Mesothelial cell of epicardium (in vitro differentiated cells): ENCODE measurements at places on chromosomes 6 and 20. TPM values are rescaled to one million over a fixed set of nuclear protein-coding genes. Genes with fewer than 3 reads are reported as not detected.

SSTR4 gene
- not detected in 3 replicates for total RNA-seq

SNX9 gene
- total RNA-seq: 22.8 to 24.0 TPM (median 23.1 TPM) in 3 replicates

LHFPL5 gene
- total RNA-seq: not detected in 3 replicates

GPSM3 gene
- total RNA-seq: 7.6 to 10.1 TPM (median 8.6 TPM) in 3 replicates

PPP1R11 gene
- 29.7 to 32.2 TPM (median 30.0 TPM) in 3 replicates for total RNA-seq

OR2J3 gene
- 0.07 to 0.16 TPM in 2 of 3 replicates, not detected in the other for total RNA-seq

WDR46 gene
- total RNA-seq: 46.2 to 53.6 TPM (median 52.0 TPM) in 3 replicates

DNA sequence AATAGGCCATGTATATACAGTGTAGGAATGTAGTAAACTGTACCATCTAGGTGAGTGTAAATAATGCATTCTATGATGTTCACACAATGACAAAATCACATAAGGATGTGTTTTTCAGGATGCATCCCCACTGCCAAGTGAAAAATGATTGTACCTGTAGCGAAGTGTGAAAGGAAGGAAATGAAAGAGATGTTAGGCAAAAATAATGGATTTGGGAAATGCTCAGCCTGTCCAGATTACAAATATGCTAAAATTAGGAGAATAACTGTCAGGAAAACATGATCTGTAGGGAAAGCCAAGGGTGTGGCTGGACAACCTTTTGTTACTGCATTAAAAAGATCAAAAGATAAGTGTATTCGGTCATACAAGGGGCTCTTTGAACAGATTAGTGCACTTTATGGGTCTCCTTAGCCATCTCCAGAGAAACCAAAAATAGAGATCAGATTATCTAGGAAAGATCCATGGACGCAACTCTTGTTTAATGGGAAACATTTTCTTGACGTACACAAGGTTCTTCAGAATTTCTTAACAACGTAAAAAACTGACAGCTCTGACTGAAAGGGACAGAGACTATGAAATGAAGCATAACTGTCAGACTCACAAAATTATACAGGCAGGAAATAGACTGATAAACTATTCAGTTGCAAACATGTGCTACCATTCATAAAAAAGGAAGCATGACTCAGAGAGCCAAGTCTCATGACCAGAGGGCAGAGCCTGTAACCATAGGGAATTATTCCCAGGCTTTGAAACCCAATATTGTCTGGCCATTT lies 253.6 kb upstream of the RAB32 start:
- no peak for DNase-seq

GRCh38 chr6:150118203-150118602 lies 24.6 kb upstream of the PPP1R14C start:
- no peak for DNase-seq

- DNase-seq: no peak
These were observed 96.0 kb downstream of the JPH2 start for GRCh38 chr20:44091026-44091425.

- no peak for DNase-seq
These were observed 44.8 kb downstream of the INSM1 start for GRCh38 chr20:20412750-20413149.

- DNase-seq: no peak
These were observed 100.0 kb upstream of the NRSN1 start for GRCh38 chr6:24026050-24026449.

GRCh38 chr6:39170860-39171259 lies 55.9 kb upstream of the SAYSD1 start:
- no peak for DNase-seq

DNA sequence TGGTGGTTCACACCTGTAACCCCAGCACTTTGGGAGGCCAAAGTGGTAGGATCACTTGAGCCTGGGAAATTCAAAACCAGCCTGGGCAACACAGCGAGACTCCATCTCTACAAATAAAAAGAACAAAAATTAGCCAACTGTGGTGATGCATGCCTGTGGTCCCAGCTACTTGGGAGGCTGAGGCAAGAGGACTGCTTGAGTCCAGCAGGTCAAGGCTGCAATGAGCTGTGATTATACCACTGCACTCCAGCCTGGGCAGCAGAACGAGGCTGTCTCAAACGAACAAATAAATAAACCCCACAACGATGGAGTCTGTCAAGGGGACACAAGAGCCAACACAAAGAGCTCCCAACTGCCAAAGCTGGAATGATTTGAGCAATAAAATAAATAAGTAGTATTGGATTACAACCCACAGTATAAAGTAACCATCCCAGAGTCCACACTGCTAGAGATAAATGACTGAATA lies 13.5 kb downstream of the ZMYND8 start:
- no peak for DNase-seq

DNA sequence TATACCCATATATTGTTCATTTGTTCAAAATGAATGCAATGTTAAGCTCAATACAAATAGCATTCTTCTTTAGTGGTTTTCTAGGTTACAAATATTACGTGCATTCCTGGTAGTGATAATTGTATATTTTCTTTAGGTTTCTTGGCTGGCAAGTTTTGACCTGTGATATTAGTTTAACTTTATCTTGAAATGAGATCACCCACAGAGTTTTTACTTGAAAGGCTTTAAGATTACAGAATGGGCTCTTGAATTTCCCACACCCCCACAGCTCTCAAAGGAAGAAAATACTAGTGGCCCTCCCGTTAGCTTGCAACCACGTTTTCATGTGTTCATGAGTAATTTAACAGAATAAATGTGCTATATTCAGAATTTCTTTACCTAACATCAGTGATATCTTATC lies 1315.5 kb upstream of the GJE1 start:
- no peak for DNase-seq

GRCh38 chr6:37481711-37482605 lies 17.7 kb downstream of the CCDC167 start:
- no peak for DNase-seq

DNA sequence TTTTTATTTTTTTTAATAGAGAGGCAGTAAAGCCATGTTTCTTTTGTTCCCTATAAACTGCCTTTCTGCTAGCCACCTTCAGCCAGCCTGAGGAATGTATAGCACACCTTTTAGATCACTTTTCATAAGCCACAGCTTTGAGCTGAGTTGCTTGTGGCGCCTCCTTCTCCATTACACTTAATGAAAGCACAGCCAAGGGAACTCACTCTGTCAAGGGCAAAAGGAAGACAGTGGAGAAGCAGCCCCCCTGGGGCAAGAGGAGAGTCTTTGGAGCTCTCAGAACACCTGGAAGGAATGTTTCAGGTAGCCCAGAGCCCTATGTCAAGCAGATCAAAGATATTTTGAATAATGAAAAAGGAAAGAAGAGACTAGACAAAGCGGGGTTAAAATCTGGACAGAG lies 235.1 kb downstream of the CLIC5 start:
- no peak for DNase-seq

GRCh38 chr6:28383235-28384142 lies 16.1 kb downstream of the ZSCAN12 start:
- peak; percentile 39 for DNase-seq

DNA sequence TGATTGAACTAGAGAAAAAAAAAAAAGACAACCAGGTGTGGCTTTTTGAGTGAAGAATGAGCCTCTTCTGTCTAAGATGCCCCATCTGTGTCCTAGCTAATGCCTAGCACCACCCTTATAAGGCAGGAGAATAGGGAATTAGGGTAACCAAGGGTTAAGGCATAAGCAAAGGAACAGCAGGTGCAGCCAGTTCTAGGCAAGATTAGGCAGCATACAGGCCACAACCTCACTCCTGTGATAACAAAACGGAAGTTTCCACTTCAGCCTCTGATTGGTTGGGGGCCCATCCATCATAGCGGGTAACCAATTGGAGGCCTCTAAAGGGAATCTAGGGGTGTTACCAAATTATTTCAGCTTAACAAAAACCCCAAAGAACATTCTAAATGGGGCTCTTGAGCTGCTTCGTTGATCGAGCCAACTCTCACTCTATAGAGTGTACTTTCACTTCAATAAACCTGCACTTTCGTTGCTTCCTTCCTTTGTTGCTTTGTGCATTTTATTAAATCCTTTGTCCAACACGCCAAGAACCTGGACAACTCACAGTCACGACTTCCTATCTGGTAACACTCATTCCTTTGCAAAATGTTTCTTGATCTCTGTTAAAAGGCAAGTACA lies 61.9 kb upstream of the TAGAP start:
- DNase-seq: no peak

DNA sequence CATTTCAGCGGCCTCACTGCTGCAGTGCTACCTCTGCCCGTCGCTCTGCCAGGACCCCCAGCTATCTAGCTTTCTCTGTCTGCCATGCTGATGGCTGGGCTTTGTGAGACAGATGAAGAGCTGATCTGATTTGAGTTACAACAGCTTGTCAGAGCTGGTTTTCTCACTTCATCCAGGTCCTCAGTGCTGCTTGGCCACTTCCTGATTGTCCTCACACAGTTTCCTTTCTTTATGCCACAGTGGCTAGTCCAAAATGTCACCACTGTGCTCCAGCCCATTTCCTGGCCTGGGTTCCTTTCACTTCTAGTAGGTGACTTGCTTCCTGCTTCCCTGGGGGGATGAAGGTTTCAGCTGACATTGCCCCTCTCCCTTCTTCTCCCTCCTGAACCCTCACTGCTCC lies 35.4 kb downstream of the FNDC1 start:
- no peak for DNase-seq

- no peak for DNase-seq
These were observed 263.6 kb downstream of the EYA4 start for GRCh38 chr6:133504761-133505160.

DNA sequence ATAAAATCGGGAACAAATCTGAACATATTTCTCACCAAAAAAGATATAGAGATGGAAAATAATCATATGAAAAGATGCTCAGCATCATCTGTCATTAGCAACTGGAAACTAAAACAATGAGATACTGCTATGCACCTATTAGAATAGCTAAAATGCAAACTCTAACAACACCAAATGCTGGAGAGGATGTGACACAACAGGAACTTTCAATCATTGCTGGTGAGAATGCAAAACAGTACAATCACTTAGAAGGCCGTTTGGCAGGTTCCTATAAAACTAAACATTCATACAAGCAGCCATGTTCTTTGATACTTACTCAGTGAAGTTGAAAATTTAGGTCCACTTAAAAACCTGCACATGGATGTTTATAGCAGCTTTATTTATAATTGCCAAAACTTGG lies 67.0 kb downstream of the FAM50B start:
- DNase-seq: no peak

DNA sequence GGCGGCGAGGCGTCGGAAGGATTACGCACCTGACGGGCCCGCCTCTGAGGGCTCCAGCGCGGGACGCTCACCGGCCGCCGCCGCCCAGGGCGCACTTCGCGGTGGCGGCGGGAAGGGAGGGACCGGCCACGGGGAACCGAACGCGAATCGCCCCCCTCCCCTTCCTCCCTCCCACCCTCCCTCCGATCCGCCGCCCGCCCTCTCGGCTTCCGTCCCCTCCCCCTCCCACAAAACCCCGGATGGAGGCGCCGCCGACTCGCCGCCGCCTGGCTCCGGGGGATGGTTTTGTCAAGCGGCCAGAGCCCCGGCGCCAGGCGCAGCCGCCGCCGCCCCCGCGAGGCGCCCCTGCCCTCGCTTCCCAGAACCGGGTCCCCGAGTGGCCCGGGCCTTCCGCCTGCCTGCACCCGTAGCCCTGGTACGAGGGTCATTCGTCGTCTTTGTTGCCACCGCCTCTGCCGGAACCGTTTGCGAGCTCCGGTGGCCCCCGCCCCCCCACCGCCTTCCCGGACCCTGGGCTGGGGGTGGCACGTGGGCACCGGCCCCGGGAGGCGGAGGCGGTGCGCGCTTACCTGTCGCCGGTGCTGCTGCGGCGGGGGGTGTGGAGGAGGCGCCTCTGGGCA lies 398 bp downstream of the ZBTB2 start:
- peak; percentile 62 for DNase-seq
